Bone marrow (tissue), 2 donors: ENCODE measurements at places on chromosomes 2 and 18.

DNA sequence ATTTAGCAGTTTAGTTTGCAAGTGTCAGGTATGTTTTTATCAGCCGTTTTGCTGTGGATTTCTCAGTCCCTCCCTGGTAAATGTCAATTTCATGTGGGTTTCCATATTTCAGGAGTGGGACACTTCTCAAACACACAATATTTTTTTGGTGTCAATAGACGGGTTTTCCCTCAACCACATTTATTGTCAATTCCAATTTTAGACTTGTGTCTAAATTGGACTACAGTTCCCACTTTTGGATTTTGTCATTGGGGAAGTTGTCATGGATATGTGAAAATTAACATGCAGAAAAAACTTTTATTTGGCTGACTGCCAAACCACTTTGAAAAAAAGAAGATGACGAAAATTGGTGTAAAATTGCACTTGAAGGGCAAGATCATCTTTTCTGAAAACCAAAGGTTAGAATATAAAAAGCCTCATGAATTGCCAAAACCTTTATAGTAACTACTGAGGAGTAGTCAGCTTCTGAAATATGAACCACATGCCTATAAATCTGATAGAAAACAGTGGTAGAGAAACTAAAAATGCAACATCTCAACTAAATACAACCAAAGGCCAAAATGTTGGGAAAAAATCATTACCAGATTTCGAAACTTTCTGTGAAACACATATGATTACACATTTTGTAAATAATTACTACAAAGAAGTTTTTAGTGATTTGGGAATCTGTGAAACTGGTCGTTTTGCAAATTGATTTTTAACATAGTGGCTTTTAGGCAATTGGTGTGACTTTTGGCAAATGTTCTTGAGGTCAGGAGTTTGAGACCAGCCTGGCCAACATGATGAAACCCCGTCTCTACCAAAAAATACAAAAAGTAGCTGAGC, 106.4 kb downstream of the BCL2L11 start:
- no peak for DNase-seq

- no peak for DNase-seq
Observed at GRCh38 chr2:44916291-44916690, 25.2 kb upstream of the SIX3 start.

DNA sequence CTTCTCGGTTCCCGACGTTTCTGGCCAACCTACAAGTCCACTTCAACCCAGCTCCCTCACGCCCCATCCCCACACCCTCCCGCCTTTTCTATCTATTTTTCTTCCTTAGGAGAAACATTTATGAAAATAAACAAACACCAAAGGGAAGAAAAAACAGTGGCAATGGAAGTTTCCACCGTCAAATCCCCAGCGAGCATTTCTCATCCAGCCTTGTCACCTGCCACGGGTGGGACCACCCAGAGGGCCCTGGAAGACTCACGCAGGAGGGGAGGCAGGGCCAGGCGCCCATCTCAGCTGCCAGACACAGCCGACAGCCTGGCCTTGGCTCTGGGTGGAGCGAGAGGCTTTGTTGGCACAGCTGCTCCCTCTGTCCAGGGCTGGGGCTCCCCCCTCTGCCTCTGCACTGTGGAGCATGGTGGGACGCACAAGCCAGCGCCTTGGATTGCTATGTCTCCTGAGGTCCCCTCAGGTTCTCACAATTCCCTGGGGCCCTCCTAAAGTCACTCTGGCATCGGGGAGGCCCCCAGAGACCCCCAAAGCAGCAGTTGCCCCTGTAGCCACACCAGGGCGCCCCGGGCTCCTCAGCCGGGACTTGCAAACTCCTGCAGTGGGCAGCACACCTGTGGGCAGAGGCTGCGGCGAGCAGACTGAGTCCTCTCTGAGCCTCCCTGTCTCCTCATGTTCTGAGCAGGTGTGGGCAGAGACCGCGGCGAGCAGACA, 395.7 kb upstream of the SALL3 start:
- DNase-seq: no peak

DNA sequence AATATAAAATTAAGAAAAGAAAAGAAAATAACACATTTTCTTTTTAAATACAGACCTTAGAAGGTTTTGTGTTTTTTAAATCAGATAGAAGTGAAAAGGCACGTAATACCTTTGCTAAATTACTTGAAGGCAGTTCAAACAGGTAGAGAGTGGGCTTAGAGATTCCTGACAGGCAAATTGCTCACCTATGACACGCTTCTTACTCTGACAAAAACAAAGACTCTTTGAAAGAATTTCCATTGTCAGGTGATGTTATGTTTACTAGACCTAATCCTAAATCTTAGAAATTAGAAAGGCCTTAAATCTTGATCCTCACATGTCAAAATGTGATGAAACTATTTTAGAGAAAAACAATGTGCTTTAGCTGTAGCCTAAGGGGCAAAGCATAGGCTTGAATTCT, 522.9 kb downstream of the SOX11 start:
- no peak for DNase-seq

DNA sequence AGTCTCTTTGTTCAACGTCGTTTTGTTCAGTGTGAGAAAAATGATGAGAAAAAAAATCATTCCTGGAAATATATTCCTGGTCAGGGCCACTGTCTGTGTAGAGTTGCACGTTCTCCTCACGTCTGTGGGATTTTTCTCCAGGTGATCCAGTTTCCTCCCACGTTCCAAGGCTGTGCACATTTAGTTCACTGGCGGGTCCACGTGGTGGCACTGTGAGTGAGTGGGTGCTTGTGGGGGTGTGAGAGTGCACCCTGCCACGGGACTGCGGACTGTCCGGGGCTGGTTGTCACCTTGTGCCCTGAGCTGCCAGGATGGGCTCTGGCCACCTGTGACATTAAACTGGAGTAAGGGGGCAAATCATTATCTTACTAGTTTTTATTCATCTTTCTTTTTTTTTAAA, 30.3 kb upstream of the ACYP2 start:
- DNase-seq: no peak

- DNase-seq: no peak
Observed at GRCh38 chr18:75083761-75084160, 125.2 kb downstream of the PTGR3 start.

DNA sequence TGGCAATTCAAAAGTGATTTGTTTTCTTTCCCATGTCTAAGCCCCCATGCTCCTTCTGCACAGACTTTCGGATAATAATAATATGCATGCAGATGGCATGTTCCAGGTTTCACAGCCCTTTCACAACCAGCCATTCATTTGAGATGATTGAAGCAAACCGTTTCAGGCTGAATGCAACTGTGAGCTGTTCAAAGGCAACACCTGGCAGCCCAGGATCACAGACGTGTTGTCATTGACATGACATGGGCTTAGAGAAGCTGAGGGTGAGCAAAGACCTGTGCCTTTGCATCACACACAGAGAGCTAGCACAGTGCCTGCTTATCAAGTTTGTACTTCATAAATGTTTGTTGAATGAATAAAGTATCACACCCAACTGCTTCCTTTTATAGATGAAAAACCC, 12.4 kb upstream of the ERMN start:
- DNase-seq: no peak

DNA sequence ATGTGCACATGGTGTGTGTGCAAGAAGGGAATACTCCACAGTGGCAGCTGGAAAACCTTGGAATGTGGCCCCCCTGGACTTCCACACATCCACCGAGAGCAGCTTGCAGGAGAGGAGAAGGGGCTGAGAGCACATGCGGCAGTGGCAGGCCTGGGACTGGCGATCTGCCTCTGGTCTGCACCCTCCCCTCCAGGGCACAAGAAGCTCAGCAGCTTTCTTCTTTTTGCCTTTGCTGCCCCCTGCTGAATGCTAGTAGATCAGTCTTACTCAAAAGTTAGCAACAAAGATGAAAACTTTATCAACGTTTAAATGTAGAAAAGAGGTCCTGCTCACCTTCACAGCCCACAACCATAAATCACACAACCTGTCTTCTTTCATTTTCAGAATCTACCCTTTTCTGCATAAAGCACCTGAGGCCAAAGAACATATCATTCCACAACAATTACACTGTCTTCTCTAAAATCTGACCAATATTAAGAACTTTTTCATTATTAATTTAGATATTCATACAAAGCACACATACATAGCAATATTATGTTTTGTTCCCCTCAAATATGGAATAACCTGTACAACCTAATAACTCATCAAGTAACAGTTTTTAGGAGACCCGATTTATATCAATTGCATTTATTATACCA, 34.6 kb downstream of the TGFBRAP1 start:
- DNase-seq: peak; percentile 35

GRCh38 chr2:52465287-52465686, 1302.3 kb upstream of the CHAC2 start:
- no peak for DNase-seq

- DNase-seq: no peak
Observed at GRCh38 chr2:71941726-71942525, 205.7 kb downstream of the CYP26B1 start.

GRCh38 chr2:88126772-88127637, 857 bp downstream of the FABP1 start:
- DNase-seq: no peak

- DNase-seq: no peak
Observed at GRCh38 chr2:101251844-101252407, 760 bp upstream of the CNOT11 start.

GRCh38 chr2:41851554-41851953, 196.3 kb upstream of the PKDCC start:
- DNase-seq: no peak

- DNase-seq: no peak
Observed at GRCh38 chr2:201978986-201979385, 54.7 kb upstream of the FZD7 start.

DNA sequence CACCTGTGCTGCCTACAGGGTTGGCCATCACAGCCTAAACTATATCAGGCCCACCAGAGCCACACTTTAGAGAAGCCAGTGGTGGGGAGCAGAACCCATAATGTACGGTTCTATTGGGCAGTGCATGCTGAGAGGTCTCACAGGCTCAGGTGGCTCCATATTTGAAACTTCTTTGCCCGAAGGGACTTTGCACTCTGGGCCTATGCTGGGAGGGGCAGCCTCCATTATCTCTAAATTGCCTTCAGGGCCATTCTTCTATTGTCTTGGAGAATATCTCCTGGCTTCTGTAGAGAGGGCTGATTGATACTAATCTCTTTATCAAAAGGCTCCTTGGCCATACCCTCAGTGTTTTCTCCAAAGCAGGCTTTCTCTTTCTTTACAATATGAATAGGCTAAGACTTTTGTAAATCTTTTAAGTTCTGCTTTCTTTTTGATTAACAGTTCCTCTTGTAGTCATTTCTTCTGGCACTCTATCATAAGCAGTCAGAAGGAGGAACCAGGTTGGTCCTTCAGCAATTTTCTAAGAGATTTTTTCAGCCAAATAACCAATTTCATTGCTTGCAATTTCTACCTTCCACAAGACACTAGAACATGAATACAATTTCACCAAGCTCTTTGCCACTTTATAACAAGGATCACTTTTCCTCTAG, 44.5 kb downstream of the RPE start:
- DNase-seq: no peak

DNA sequence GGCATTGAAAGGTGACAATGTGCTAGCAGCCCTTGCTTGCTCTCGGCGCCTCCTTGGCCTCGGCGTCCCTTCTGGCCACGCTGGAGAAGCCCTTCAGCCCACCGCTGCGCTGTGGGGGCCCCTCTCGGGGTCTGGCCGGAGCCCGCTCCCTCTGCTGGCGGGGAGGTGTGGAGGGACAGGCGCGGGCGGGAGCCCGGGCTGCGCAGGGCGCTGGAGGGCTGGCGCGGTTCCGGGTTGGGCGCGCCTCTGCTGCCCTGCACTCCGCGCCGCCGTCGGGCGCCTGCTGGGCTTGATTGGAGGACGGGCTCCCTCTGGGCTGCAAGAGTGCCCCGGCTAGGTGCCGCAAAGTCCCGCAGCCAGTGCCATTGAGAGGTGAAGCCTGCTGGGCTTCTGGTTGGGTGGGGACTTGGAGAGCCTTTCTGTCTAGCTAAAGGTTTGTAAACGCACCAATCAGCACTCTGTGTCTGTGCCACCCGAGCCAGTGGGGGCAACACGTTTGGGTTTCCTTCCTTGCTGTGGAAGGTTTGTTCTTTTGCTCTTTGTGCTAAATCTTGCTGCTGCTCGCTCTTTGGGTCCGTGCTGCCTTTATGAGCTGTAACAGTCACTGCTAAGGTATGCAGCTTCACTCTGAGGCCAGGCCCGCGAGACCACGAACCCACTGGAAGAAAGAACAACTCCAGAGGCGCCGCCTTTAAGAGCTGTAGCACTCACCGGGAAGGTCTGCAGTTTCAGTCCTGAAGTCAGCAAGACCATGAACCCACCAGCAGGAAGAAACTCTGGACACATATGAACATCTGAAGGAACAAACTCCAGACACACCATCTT, 14.8 kb upstream of the IMP4 start:
- no peak for DNase-seq

DNA sequence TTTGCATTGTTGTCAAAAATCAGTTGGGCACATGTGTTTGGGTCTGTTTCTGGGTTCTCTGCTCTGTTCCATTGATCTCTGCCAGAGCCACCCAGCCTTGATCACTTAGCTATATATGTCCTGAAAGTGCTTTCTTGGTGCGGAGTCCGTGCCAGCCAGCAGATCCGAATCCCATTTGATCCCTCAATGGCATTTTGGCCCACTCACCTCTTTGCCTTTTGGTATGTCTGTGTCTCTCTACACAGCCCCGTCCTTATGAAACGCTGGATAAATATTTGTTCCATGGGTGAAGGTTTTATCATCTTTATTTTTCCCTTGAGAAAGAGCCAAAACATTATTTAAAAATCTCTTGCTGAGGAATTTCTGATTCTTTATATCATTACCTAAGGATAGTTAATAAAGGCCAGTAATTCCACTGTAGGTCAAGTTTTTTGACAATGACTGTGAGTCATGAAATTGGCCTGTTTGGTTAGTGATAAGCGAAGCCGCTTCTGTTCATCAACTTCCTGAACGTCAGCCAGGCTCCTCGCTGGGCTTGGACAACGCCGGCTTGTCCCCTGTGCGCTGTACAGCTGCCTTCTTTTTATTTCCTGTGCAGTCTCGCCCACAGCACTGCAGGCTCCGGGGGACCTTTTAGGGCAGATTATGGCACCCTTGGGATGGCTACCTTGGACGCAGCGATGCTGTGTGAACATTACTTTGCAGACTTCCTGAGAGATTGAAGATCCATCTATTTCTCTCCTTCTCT, 24.9 kb downstream of the MTCL1 start:
- no peak for DNase-seq

GRCh38 chr2:27831279-27832050, 58.7 kb downstream of the RBKS start:
- DNase-seq: no peak

- DNase-seq: no peak
Observed at GRCh38 chr2:202771336-202771735, 100.2 kb downstream of the ICA1L start.

DNA sequence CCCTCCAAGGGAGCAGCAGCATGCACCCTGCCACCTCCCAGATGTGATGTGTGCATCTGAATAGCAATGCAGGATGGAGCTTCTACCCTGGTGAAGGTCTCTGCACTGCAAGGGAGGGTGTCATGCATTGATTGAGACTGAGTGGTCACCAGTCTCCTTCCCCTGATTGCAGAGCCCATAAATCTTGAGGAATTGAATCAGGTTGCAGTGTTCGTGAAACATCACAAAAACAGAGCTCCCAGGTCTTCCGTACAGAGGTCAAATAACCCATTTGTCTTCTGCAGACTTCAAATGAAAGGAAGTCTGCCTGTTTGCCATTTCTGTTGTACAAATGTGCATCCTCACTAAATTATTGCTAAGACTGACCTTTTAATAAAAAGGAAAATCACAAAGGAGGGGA, 136.8 kb downstream of the WDSUB1 start:
- DNase-seq: no peak

- DNase-seq: no peak
Observed at GRCh38 chr2:153543635-153544071, 65.1 kb upstream of the RPRM start.
